ENCODE measurements at places on chromosomes 3 and 15. TPM values are rescaled to one million over a fixed set of nuclear protein-coding genes. Genes with fewer than 3 reads are reported as not detected.

Gene SKIL
- 57.4 TPM for total RNA-seq

Gene NMNAT3
- total RNA-seq, result 0.32 TPM

Gene EPB42
- not detected for total RNA-seq

Gene MEGF11
- total RNA-seq, result not detected

Gene CHL1
- 0.39 TPM for total RNA-seq

Gene FSIP1
- total RNA-seq, result 0.16 TPM

Gene AGBL1
- not detected for total RNA-seq

Gene ZNF662
- total RNA-seq, result 1.3 TPM

Gene HES1
- 2.2 TPM for total RNA-seq
